ENCODE measurements at places on chromosomes 16 and 17.

DNA sequence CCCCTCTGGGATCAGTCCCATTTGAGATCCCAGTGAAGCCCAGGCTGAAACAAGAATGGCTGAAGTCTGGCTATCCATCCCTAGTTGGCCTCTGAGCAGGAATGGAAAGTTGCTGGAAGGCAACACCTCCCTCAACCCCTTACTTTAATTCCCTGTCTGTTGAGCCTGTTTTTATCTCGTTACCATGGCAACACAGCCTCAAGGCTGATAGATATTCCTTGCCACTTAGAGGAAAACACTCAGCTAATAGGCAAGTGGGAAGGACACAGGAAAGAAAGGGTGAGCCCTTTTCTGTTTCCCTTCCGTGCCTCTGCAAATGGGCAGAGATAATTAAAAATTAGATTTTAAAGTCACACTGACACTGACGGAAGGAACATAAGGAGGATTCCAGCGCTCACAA, 75.5 kb upstream of the CLEC3A start:
- DNase-seq, result no peak

- DNase-seq, result peak; percentile 48
Observed at GRCh38 chr17:979539-980405, at the start of gene NXN. NXN (minus strand) TSS chr17:979776.

DNA sequence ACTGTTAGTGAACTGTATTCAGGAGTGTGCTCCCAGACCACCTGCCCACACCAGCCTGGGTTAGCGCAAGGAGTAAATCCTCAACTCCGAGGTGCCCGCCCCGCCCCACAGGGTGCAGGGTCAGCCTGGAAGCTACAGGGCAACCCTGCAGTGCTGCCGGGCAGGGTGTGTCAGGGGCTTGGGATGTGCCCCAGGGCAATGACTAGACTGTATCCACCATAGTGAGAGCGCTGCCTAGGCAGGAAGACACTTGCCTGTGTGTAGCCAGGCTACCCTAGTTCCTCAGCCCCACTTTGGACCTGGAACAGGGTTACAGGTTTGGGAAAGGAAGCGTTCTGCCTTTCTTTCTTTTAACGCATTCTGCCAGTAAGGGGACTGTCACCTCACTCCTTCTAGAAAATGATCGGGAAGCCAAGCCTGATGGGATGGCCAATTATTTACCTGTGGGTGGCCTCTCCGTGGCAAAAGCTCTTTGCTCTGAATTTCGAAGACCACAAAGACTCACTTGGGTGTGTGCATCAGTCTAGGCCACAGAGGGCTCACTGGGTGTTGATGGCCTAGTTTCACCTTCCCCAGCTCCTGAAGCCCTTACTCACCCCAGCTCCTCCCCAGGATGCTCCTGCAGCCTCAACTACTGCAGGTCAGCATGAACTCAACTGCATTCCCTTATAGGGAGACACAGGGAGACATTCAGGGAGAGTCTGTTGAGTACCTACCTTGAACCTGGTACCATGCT, 90.9 kb downstream of the CCDC182 start:
- no peak for DNase-seq

- no peak for DNase-seq
Observed at GRCh38 chr17:60395508-60396065, 3.7 kb upstream of the USP32 start.

- DNase-seq, result no peak
Observed at GRCh38 chr16:89561884-89562599, 1.6 kb downstream of the RPL13 start.

DNA sequence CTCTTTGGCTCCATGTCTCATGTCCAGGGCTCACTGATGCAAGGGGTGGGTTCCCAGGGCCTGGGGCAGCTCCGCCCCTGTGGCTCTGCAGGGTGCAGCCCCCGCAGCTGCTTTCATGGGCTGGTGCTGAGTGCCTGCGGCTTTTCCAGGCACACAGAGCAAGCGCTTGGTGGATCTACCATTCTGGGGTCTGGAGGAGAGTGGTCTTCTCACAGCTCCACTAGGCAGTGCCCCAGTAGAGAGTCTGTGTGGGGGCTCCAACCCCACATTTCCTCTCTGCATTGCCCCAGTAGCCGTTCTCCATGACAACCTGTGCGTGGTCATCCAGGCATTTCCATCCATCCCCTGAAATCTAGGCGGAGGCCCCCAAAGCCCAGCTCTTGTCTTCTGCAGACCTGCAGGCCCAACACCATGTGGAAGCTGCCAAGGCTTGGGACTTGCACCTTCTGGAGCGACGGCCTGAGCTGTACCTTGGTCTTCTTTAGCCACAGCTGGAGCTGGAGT, 5.2 kb downstream of the IL32 start:
- no peak for DNase-seq

GRCh38 chr17:75475851-75476250, 19.4 kb downstream of the TMEM94 start:
- no peak for DNase-seq

DNA sequence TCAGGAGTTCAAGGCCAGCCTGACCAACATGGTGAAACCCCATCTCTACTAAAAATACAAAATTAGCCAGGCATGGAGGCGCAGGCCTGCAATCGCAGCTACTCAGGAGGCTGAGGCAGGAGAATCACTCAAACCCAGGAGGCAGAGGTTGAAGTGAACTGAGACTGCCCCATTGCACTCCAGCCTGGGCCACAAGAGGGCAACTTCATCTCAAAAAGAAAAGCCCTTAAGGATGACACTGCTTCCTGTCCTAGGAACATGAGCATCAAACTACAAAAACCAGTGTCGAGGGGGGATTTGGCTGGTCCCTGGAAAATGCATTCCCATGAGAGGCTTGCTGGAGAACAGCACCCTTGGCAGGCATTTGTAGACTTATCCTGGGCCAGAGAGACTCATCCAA, 449.5 kb upstream of the PSMD7 start:
- no peak for DNase-seq

DNA sequence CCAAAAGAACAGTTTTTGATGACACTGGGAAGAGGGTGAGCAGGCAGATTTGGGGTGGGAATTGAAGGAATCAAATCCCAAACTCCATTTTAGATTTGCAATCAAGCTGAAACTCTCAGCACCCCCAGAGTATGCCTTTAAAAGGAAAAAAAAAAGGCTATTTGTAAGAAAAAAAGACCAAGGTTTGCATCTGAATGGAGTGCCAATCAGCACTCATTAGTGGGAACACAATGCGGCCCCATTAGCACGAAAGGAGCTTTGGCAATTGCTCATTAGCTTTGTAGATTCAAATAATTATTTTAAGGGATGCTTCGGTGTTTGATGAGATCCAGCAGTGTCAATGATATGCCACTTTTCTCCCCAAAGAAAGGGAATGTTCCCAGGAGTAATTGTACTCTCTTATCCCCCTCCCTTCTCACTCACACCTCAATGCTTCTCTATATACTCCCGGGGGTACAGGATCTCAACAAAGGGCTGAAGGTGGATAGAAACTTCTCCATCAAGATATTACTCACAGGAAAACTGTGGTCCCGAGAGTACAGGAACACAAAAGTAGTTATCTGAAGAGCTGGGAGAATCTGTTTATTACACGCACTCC, 32.2 kb downstream of the CHP2 start:
- no peak for DNase-seq

DNA sequence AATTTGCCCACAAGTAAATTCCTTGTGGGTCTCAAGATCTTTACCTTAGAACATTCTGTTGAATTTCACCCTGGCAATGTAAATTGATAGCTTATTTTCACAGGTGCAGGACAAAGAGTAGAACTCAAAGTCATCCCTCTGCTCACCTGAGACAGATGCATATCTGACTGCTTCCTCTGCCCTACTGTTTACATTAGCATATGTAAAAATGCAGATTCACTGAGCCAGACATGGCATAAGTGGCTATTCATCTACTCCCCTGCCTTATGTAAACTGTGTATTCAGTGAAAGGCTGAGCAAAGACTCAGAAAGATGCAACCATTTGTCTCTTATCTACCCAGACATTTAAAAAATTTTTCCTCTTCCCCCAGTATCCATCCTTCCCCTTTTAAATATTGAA, 22.3 kb upstream of the MILR1 start:
- DNase-seq, result no peak

GRCh38 chr17:34364751-34365150, 1.7 kb upstream of the CCL1 start:
- DNase-seq, result no peak

DNA sequence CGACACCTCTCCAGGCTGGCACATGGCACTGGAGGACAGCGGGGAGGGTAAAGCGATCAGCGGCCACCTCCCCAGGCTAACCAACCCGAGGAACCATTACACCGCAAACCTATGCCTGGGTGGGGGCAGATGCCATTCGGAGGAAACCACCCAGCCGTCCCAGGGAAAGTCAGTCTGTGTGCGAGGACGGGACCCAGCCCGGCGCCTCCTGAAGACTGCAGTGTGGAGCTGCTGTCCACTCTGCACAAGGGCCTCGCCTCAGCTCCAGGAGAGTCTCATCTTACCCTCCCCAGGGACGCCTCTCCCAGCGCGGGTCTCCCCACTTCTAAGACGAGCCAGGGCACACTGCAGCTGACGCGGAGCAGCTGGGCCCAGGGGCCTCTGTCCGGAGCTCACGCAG, 8.0 kb downstream of the SLC38A10 start:
- DNase-seq, result no peak

- DNase-seq, result no peak
Observed at GRCh38 chr16:4868026-4868425, 20.7 kb downstream of the UBN1 start.

DNA sequence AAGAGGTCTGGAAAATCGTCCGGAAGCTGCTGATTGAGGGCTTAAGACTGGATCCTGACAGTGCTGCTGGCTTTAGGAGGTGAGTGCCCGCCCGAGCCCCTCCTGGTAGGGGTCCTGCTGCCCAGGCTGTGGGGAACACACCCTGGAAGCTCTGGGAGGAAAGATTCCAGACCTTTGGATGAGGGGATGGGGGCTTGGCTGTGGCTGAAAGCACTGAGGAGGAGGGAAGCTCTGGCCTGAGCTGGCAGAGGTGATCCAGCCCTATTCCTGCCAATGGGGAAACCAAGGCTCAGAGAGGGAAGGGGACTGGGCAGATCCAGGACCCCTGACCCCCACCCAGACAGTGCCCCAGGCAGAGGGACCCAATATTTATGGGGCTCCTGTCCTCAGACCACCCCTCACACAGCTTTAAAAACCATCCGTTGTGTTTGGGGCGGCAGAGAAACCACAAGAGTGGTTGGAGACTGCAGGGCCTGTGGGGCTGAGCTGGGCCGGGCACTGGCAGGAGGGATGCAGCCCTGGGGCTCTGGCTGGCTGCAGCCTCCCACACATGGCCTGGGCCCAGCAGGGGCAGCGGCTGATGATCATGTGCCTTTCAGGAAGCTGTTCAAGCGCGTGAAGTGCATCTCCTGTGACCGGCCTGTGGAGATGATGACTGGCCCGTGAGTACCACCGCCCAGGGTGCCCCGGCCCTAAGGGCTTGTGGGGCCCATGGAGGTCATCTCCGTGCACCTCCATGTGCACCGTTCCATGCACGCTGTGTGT, 22.8 kb downstream of the UBALD1 start:
- no peak for DNase-seq

- no peak for DNase-seq
Observed at GRCh38 chr17:1764284-1764683, 2.4 kb downstream of the SERPINF1 start.

DNA sequence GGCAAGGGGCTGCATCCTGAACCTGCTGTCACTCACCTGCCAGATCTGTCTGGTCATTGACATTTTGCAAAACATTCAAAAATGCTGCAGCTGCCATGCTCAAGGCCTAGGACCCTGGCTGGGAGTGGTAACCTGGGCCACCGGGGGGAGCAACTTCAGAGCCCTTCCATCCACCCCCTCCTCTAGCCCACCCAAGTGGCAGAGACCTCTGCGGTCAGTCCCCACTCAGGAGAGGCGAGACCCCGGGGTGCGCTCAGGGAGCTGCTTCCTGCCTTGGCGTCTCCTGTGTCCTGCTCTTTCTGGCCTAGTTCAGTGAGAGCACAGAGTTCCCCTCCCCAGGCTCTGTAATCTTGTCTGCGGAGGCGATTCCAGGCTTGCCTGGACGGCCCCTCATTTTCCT, 108.8 kb downstream of the CCDC182 start:
- no peak for DNase-seq

- DNase-seq, result no peak
Observed at GRCh38 chr16:22123146-22123545, 30.8 kb downstream of the VWA3A start.

GRCh38 chr16:51759329-51759728, 608.3 kb upstream of the SALL1 start:
- no peak for DNase-seq

- no peak for DNase-seq
Observed at GRCh38 chr17:41734139-41734948, at the start of gene HAP1. HAP1 (minus strand) TSS chr17:41734643; CDS start chr17:41734634, 9 bp downstream.

DNA sequence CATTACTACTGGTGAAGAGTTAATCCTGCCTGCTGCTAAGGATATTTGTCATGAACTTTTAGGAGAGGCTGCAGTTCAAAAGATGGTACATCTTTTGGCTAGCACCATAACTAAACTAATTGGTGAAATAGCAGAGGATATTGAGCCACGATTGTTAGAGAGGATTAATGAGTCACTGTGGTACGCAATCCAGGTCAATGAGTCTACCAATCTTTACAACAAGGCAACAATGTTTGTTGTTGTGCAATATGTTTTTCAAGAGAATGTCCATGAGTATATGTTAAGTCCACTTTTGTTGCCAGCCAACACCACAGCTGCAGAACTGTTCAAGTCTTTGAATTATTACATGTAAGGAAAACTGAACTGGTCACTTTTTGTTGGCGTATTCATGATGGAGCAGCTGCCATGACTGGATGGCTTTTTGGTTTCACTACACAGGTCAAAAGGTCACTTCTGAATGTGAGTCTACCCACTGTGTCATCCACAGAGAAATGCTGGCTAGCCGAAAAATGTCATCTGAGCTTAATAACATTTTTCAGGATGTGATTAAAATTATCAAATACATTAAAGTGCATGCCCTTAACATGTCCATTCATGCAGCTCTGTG, 402.6 kb upstream of the KIF2B start:
- no peak for DNase-seq

- no peak for DNase-seq
Observed at GRCh38 chr17:57585341-57586195, 159.5 kb downstream of the CCDC182 start.

- DNase-seq, result no peak
Observed at GRCh38 chr17:35793257-35793656, 2.2 kb downstream of the MMP28 start.

- DNase-seq, result no peak
Observed at GRCh38 chr17:30217746-30218245, 17.7 kb downstream of the SLC6A4 start.

All from RCC 7860 (cell line).